ENCODE measurements at places on chromosomes 7 and 10.
A peak's percentile ranks its signal among the peaks of the same experiment; 100 is the strongest.

- peak; percentile 82 for DNase-seq
Measured at GRCh38 chr10:113381981-113382509, 170.8 kb upstream of the HABP2 start.

DNA sequence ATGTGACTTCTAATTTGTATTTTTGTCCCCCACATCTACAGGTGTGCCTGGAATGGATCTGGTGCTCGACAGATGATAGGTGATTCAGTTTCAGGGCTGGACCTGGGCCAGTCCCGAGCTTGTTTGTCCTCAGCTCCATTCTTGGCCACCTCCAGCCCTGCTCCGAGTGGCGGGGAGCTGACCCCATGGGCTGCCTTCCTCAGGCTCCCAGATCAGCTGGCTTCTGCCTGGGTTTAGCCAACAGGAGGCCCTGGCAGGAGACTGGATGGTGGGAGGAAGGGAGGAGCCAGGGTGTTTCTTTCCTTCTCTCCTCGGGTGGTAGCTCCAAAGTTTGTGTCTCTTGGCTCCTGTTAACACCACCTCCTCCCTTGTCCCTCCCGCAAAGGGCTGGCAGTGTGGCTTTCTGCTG is 75.2 kb downstream of the CDH23 start:
- no peak for DNase-seq

DNA sequence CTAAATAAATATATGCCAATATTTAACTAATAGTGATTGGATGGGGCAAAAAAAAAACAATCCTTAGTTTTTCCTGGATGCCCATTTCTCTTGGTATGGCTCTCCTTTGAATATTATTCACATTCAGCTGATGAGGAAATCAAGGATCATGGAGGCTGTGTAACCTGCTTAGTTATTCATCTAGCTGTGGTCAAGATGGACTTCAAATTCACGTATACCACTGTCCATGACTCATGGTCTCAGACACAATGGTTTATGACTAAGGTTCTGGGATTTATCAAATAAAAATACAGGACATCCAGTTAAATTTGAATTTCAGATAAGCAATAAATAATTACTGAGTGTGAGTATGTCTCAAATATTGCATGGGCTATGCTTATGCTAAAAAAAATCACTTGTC is 191.5 kb upstream of the CELF2 start:
- DNase-seq, result peak; percentile 77

DNA sequence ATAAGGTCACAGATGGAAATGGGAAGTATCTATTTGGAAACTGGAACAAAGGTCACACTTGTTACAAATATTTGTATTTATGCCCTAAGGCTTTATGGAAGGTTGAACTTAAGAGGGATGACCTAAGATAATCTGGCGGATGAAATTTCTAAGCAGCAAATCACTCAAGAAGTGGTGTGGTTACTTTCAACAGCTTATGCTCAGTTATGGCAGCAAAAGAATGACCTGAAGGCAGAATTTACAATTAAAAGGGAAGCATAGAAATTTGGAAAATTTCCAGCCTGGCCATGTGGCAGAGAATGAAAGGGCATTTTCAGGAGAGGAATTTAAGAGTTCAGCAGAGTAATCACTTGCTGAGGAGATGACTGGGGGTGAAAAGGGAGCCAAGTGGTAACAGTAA is 95.8 kb upstream of the TNS3 start:
- no peak for DNase-seq

DNA sequence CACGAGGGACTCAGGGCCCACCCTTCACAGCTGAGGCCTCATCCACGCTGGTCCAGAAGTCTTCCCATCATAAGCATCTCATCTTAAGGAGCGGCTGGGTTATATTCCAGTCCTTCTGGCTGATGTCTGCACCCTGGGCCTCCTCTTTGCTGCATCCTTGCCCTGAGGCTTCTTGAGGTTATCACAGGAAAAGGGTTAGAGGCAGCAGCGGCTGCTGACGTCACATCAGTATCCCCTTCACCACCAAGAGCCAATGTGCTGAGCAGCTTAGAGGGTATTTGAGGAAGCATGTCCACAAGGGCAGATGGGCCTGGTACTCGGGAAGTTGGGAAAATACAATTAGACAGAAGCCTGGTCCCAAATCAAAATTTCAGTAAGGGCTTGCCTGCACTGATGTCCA is 125.1 kb downstream of the PLXNA4 start:
- DNase-seq, result no peak

DNA sequence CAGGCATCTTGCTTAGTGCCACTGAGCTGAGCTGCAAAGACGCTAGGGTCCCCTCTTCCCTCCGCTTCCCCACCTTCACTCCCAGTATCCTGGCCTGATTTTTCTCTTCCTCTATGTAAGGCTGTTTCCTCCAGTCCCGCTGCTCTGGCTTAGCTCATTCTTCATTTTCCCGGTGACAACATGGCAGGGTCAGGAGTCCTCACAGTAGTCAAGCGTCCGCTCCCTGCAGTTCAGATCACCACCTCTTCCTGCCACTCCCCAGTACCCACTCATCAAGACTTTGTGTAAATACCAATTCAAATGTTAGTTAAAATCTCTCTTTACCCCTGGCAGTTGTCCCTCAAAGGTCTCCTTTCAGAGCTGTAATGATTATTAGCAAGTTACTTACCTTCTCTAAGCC is 650.4 kb upstream of the CELF2 start:
- DNase-seq, result no peak
